ENCODE measurements at places on chromosomes 12 and 14.

GRCh38 chr12:89389755-89390661 is 37.7 kb upstream of the DUSP6 start:
- DNase-seq = no peak

- no peak for DNase-seq
These were observed 324.0 kb downstream of the TMEM117 start for GRCh38 chr12:44159862-44160261.

DNA sequence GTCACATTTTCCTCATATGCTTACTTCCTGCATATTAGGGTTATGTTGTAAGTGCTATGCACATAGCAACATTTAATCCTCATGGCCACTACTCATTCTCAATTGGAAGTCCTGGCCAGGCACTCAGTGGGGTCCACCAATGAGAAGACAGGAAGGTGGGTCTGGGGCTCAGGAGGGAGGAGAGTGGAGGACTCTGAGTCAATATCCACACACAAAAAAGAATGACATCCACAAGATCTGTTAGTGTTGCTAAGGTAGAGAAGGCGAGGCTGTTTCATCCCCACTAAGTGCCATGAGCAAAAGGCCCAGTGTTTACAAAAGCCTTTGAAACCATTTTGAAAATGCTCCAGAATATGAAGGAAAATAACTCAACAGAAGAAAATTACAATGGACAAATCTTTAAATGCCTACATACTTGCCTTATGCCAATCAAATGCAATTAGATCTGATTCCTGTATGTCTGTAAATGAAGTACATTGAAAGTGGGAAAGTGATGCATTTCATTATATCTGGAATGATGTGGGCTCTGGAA is 53.9 kb downstream of the EID3 start:
- DNase-seq = no peak

- no peak for DNase-seq
These were observed 20.3 kb upstream of the PPP2R5E start for GRCh38 chr14:63563370-63564026.

- no peak for DNase-seq
These were observed 769.8 kb upstream of the MGAT4C start for GRCh38 chr12:87025976-87026375.

DNA sequence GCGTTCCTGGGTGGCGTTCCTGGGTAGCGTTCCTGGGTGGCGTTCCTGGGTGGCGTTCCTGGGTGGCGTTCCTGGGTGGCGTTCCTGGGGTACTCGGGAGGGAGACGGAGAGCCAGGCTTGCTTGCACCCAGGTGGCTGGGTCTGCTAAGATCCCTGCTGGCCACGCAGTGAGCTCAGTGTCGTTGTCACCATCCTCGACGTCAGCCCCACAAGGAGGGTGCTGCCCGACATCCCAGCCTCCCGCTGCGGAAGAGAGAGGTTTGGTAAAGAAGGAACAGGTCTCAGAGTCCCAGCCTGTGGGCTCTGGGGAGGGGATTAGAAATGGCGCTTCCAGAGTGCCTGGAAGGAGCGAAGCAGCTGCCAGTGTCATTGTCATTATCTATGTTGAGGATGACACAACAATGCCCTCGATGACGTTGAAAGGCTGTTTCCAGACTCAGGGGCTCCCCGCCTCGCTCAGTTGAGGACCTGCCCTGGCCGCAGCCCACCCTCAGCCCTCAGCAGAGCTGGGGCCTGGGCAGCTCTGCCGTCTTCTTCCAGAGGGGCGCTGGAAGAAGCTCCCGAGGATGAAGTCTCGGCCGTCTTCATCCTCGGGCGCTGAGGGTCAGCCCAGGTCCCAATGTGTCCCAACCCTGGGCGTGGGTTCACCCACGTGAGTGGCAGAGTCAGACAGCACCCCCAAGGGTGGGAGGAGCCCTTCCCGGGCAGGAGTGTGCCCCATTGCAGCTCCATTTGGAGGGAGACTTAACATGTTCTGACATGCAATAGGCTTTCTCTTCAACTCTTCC is 328.8 kb downstream of the ADGRD1 start:
- DNase-seq = no peak

- no peak for DNase-seq
These were observed 4.2 kb upstream of the PAH start for GRCh38 chr12:102921240-102921639.

GRCh38 chr14:82689948-82690347 is 1156.3 kb upstream of the SEL1L start:
- DNase-seq = no peak

GRCh38 chr12:33427071-33427470 is 12.5 kb downstream of the SYT10 start:
- no peak for DNase-seq

DNA sequence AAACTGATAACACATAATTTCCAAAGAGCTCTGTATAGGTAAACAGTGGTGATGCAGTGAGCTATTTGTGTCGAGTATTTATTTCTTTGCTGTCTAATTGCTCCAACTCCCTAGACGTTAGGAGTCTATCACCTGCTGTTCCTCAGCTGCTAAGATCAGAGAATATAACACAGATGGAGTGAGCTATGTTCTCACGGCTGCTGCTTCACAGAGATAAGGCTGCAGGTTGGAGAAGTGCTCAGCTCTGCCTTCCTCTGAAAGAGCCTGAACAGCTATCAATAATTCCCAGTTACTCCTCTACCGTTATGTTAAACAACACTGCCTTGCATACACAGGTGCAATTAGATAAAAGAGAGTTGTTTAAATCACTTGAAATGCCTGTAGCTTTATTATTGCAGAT is 103.2 kb upstream of the MDGA2 start:
- no peak for DNase-seq

DNA sequence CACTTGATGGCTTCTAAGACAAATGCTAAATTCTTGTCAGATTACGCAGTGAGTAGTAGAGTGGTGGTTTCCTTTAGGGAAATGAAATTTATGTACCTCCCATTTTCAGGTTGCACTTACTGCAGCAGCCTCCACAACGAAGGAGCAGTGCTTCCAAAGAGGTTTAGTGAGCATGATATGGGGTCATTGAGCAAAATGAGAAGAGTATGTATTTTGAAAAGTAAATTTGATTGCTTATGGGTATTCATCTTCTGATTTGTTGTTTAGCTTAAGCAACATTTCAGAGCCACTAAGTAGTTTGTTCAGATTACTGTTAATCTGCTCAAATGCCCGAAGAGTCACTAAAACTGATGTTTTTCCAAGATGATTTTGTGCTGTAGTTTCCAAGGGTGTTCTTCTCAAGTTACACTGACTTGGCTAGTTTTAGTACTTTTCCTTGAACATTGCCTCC is 493.6 kb downstream of the PCNX1 start:
- DNase-seq = no peak

- DNase-seq = no peak
These were observed 8.0 kb downstream of the PSMA6 start for GRCh38 chr14:35300228-35300627.

GRCh38 chr12:110750784-110751461 is 8.2 kb upstream of the PPP1CC start:
- no peak for DNase-seq

GRCh38 chr12:7327918-7328317 is 24.0 kb downstream of the ACSM4 start:
- no peak for DNase-seq

- DNase-seq = no peak
These were observed 32.7 kb downstream of the KDM5A start for GRCh38 chr12:356276-356988.

DNA sequence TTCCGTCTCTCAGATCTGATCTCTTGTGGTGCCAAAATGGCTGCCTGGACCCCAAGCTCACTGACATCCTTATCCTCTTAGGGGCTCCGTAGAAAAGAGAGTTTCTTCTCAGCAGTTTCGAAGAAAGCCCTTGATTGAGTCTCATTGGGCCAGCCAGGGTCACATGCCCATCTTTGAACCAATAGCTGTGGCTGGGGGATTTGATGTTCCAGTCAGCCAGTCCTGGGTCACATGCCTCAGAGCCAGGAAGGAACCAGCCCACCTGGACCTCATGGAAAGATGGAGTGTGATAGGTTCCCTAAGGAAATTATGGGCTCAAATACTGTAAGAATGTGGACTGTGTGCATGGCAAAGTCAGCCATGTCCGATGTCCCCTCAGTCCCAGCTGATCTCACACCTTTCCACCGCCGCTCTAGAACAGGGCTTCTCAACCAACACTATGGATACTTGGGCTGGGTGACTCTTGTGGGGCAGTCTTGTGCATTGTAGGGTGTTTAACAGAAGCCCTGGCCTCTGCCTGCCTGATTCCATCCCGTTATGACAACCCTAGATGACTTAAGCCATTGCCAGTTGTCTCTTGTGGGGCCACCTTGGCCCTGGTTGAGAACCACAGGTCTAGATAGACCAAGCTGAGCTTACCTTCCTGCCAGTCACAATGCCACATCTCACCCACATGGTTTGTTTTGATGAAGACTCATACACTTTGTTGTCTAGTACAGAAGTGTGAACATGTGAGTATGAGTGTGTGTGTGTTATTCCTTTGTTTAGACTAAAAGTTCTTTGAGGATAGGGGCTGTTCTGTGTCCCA is 163.9 kb downstream of the ADGRD1 start:
- DNase-seq = no peak

DNA sequence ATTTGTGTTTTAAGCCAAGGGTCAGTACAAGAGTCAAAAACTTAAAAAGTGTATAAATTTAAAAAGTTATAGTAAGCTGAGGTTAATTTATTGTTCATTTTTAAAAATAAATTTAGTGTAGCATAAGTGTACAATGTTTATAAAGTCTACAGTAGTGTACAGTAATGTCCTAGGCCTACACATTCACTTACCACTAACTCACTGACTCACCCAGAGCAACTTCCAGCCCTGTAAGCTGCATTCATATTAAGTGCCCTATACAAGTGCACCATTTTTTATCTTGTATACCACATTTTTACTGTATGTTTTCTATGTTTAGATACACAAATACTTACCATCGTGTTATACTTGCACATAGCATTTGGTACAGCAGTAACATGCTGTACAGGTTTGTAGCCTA is 37.7 kb downstream of the GPR137C start:
- DNase-seq = no peak

DNA sequence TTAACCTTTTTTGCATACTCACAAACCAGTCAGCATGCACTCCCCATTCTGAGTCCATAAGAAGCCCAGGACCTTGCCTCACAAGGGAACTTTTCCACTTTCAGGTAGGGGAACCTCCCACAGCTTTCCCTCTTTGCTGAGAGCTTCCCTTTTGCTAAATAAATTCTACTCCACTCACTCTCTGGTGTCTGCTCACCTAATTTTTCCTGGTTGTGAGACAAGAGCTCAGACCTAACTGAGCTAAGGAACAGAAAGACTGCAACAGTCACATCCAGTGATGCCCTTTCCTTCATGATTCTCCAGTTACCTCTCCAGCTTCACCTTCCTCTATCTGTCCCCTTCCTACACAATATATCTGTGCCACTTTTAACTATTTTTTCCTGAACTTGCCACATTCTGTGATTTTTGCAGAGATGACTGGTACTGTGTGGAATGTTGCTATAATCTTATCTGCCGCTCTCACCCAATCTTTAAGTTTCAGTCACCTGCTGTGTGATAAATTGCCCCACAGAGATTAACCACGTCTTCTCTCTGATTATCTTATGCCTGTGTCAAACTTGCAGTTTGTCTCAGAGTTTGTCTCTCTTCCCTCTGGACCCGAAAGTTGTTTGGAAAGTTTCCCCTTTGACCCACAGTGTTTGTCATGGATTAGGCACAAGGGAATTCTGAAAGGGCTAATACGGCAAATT is 737.1 kb upstream of the FLRT2 start:
- DNase-seq = no peak

- no peak for DNase-seq
These were observed 149.3 kb upstream of the FKBP4 start for GRCh38 chr12:2645460-2645859.

DNA sequence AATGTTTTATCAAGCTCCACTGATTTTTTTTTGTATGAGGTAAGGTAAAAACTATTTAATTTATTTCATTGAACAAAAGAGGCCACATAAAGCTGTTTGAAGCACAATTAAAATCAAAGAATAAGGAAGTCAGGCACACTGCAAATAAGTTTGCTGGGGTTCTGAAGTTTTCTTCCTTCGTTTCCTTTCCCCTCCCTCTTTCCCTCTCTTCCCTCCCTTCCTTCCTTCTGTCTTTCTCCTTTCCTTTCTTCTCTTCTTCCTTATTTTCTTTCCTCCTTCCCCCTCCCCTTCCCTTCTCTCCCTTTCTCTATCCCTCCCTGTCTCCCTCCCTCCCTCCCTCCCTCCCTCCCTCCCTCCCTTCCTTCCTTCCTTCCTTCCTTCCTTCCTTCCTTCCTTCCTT is 78.7 kb downstream of the ALX1 start:
- no peak for DNase-seq

DNA sequence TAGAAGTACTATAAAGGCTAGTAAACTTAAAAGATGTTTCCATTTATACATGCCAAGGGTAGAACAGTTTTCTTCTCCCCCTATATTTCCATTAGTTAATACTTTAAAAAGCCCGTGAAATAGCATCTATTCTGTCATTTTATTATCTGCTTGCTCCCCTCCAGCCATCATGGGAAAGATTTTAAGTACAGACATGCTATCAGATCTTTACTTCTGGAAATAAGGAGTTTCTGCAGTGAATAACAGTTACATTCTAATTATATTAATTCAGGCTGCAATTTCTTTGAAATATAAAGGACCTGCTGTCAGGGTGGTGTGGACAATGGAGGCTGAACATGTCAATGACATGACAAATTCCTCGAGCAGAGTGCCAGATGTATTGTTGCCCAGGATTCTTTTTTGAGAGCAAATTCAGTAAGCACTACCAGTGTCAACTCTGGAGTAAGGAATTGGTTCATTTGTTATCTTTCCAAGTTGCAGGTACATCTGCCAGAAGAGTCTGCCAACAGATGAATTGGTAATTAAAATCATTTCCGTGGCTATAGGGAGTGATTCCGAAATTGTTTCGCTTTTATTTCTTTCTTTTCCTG is 151.3 kb downstream of the BTG1 start:
- DNase-seq = no peak

- DNase-seq = no peak
These were observed 49.0 kb downstream of the GPHB5 start for GRCh38 chr14:63269561-63270225.

DNA sequence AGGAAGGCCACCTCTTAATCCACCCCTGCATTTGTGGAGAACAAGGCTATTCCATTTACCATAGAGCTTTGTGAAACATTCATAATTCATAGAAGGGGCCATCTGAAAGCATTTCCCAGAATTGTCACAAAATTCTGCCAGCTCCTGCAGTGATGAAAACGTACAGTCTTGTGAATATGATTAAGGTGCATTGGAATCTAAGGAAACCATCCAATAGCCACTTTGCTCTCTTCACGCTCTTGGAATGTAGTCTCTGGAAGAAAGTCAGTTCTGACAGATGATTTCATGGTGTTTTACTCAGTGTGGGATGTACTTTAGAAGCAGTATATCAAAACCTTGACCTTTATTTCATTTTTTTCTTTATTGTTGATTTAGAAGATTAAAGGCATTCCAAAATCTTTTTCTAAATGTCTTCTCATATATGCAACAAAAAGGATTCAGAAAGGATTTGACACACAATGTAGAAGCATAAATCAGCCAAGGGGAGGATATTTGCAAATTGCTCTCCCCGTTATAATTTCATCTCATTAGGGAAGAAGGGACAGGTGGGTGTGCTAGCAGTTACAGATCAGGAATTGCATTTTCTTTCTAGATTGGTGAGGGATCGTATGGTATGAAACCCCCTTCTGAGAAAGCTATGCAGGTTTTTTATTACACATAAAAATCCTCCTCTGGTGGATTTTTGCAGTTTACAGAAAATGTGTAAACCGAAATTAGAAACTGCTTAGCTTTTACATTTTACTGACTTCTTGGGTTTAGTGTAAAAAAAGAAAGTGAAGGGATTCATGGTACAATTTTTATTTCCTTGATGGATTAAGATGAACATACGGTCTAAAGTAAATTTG is 390.2 kb downstream of the LRIG3 start:
- DNase-seq = no peak
